ENCODE measurements at places on chromosomes 3 and 15.

DNA sequence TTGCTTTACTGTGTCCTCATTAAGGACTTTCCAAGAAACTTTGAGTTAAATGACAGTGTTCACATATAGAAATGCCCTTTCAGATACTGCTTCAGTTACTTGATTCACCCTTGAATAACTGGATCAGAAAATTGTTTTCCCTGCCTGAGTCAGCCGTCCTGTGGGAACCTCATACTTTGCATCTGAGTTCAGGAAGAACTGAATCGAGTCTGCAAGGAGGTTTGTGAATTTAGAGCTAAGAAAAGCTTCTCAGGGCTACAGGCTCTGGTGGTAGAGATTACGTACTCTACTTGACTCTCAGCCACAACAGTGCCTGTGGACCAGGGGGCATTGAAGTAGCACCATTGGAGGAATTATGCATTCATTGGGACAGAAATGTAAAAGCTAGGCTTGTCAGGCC is 252.4 kb upstream of the C2CD4B start:
- DNase-seq = no peak

DNA sequence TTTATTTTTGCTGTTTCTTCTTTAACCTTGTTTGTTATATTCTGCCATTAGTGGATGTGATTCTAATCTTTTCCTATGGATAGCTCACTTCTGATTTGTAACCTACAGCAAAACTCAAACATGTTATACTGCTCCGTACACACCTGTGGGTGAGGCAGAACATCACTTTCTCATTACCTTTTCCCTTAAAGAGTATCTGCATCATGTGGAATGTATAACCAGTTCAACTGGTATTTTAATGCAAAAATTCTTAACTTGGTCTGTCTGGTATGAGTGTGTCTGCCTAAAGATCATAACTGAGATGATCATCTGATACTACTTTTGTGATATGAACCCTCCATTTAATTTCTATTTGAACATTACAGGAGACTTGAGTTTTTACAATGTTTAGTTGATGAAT is 13.0 kb upstream of the UPK1B start:
- DNase-seq = no peak

GRCh38 chr3:69864141-69864540 is 124.9 kb downstream of the MITF start:
- no peak for DNase-seq

GRCh38 chr3:131597816-131598215 is 95.0 kb upstream of the MRPL3 start:
- DNase-seq = no peak

- no peak for DNase-seq
Measured at GRCh38 chr3:197209366-197210260, 88.8 kb downstream of the DLG1 start.

GRCh38 chr3:49370585-49371290 is 12.6 kb upstream of the GPX1 start:
- DNase-seq = no peak

DNA sequence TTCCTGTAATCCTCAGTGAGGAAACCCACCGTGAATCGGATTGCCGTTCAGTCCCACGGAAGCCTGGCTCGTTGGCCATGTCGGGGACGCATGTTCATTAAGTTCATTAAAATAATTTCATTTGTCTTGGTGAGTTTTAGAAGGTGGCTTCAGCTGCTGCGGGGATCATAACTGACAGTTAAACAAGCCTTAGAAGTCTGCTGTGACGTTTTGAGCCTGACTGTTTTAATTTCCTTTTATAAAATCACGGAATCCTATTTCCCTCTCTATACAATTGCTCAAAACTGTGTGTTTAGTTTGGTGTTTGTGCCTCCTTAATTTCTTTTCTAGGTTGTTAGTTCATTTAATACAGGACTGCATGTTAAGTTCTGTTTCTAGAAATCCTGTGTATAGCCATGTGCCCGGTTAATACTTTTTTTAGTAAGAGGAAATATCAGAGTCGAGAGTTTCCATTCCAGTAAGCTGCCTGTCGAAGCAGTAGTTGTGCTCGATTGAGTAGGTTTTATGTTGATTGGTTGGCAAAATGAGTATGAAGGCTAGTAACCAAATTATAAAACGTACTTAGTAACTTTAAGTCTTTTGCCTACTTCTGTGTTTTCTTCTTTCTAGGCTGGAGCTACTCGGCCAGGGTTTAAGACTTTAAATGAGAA is 705 bp downstream of the NIPA2 start:
- no peak for DNase-seq

- DNase-seq = peak; percentile 57
Measured at GRCh38 chr15:74631935-74632560, 16.4 kb downstream of the CLK3 start.

GRCh38 chr15:60760646-60761504 is 281.9 kb upstream of the ICE2 start:
- no peak for DNase-seq

GRCh38 chr3:139355476-139355875 is 11.7 kb downstream of the MRPS22 start:
- DNase-seq = no peak

GRCh38 chr3:143830063-143830462 is 18.2 kb downstream of the SLC9A9 start:
- no peak for DNase-seq

GRCh38 chr3:120265989-120266388 is 19.0 kb downstream of the GPR156 start:
- no peak for DNase-seq

DNA sequence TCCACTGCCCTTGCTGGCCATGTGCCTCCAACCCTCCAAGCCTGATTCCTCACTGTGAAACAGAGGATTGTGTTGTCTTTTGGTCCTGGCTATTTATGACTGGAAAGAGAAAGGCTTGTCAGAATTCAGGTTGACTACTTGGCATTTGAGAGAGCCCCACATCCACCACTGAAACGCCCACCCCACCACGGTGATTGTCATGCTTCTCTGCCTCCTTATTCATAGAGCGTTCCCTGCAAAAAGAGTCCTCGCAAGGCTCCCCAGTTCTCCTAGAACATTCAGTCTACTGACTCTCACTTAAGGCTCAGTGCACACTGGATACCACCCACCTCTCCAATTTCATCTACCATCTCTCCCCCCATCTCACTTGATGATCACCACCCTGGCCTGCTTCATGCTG is 162.9 kb upstream of the WNT5A start:
- DNase-seq = no peak

DNA sequence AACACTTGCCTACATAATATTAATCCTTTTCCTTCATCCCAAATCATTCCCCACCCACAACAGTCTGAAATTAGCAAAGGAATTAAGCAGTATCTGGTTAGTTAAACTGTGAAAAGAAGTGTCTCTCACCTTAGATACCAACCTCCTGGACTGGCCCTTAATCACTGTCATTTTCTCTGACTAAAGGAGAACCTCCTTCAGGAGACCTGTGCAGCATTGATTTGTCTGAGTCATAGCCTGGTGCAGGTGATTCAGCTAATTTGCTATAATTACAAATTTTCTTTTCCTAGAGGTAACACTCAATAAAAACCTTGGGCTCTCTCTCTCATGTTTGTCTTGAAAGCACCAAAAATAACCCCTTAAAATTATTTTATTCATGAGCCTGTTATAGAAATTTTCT is 279.8 kb upstream of the SEMA6D start:
- DNase-seq = no peak

GRCh38 chr3:17478673-17479072 is 263.8 kb downstream of the TBC1D5 start:
- no peak for DNase-seq

GRCh38 chr15:49570174-49570573 is 50.4 kb downstream of the FAM227B start:
- DNase-seq = no peak

- no peak for DNase-seq
Measured at GRCh38 chr15:67048281-67049279, 16.8 kb upstream of the SMAD3 start.

DNA sequence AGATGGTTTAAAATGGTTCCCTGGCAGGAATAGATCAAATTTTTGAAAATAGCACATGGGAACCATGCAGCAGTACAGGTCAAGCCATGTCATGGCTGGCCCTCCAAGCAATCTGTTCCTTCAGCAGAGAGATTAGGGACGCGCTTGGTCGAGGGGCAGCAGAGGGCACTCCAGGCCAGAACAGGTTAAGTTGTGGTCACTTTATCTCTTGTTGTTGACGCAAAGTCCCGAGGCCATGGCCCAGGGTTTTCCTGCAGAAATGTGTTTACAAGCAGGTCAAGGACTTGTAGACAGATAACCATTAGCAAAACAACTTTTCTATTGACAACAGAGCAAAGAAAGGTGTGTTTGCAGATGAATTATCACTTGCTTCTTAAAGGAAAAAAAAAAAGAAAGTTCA is 570.0 kb upstream of the NR2F2 start:
- no peak for DNase-seq

GRCh38 chr3:136070953-136071949 is 105.7 kb downstream of the PPP2R3A start:
- DNase-seq = no peak

DNA sequence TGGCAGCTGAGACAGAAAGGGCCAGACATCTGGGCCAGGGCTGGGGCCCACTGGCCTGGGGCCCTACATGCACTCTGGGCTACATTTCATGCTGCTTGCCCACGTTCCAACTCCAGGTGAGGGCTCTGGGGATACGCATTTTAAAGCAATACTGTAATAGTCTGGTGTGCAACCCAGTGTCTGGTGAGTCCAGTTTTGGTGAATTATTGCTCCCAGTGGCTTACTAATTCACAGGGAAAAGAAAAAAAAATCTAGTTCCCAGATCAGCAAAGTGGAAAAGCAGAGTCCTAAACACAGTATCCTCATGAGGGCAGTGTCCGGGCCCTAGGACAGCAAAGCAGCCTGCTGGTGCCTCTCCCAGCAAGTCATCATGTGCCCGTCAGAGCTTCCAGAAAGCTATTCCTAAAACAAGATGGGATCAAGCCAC is 82.4 kb downstream of the CCNL1 start:
- DNase-seq = no peak

DNA sequence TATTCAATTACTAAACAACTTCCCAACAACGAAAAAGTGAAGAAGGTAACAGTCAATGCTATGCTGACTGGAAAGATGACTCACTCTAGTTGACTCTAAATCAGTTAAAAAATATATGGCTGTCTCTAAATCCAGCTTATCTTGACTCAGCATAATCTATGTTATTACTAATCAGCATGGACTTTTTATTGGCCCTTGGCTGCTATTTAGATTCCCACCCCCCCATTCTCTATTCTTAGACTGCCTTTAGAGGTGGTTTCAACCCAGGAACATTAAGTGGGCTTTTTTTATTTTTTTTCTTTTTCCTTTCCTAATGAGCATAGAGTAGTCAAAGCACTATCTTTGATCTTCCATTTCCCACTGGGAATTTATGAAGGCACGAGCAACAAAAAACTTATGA is 1.9 kb downstream of the PCOLCE2 start:
- no peak for DNase-seq

GRCh38 chr3:114756506-114757279 is 390.4 kb downstream of the ZBTB20 start:
- peak; percentile 15 for DNase-seq

DNA sequence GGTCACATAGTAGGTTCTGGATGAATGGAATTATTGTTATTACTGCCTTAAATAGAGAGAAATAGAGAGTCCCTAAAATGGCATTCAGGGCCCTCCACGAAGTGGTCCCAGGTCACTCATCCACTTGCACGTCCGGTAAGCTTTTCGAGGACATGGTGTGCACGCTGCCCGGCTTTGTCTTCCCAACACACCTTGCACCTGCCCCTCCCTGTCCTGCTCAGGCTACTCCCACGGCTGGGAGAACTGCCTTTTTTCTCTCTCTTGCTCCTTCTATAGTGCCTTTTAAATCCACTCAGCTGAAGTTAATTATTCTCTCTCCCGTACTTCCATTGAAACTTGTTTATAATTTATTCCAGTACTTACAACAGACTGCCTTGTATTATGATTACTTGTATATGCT is 5.6 kb upstream of the DGKG start:
- no peak for DNase-seq

- DNase-seq = peak; percentile 49
Measured at GRCh38 chr3:71584394-71585011, 975 bp upstream of the FOXP1 start.

All from tibial nerve (tissue), 4 donors.